Uterine smooth muscle cell (primary cell): ENCODE measurements at places on chromosomes 1 and 21. TPM values are rescaled to one million over a fixed set of nuclear protein-coding genes. Genes with fewer than 3 reads are reported as not detected.

The GPR3 gene
- total RNA-seq: 0.37 and 1.2 TPM in 2 replicates

The ERVH48-1 gene
- under 0.01 TPM in 1 of 2 replicates, not detected in the other for total RNA-seq

The LCE1B gene
- total RNA-seq: not detected in 2 replicates

The KRTAP7-1 gene
- not detected in 2 replicates for total RNA-seq

The RGS2 gene
- 34.7 and 63.0 TPM in 2 replicates for total RNA-seq

The TARBP1 gene
- total RNA-seq: 25.5 and 29.5 TPM in 2 replicates

The TFB2M gene
- 15.5 and 16.9 TPM in 2 replicates for total RNA-seq
